ENCODE measurements at places on chromosomes 7 and 10. TPM values are rescaled to one million over a fixed set of nuclear protein-coding genes. Genes with fewer than 3 reads are reported as not detected.

CYCS gene
- total RNA-seq = 164 TPM

FRAT2 gene
- 12.9 TPM for total RNA-seq

CCDC172 gene
- not detected for total RNA-seq

- peak; percentile 84 for DNase-seq
These were observed 162.7 kb downstream of the AVL9 start for GRCh38 chr7:32658034-32658433.

DNA sequence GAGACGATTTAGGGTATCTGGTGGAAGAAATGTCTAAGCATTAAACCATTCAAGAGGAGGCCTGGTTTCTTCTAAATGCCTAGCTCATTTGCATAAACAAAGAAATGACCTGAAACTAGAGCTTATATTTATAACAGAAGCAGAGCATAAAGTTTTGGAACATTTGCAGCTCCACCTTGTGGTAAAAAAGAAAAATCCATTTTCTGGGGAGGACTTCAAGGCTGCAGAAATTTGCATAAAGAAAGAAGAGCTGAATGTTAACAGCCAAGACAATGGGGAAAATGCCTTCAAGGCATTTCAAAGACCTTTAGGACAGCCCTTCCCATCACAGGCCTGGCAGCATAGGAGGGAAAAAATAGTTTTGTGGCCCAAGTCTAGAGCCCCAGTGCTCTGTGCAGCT is 362.0 kb downstream of the ZNF248 start:
- DNase-seq = peak; percentile 31

- DNase-seq = no peak
These were observed 8.5 kb downstream of the RASSF4 start for GRCh38 chr10:44968091-44968490.

DNA sequence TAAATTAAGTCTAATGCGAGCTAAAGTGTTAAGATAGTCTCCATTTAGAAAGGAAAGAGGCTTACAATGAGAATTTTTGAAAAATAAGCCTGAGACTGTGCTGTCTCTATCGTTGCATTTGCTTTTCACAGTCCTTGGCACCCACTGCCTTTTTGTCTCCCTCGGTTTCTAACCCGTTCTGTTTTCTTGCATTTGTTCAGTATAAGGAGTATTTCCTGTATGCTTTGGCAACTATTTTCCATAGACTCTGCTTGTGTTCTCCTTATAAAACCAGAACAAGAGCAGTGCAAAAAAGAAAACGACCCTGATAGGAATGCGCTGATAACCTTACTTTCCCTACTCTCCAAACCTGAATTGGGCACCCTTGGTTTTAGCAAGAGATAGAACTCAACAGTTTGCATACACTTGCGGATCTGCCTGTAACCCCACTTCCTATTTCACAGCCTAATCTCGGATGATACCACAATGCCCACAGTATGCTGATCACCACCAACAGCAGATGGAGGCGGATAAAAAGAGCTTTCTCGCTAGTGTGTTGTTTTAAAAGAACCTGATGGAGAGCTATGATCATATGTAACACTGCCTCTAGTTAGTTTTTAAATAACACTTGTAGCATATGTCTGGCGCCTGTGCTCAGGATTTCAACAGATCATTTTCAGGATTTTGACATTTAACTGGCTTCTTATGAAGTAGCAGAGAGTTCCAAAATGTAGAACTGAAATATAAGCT is 1.6 kb upstream of the ARHGAP12 start:
- no peak for DNase-seq

DNA sequence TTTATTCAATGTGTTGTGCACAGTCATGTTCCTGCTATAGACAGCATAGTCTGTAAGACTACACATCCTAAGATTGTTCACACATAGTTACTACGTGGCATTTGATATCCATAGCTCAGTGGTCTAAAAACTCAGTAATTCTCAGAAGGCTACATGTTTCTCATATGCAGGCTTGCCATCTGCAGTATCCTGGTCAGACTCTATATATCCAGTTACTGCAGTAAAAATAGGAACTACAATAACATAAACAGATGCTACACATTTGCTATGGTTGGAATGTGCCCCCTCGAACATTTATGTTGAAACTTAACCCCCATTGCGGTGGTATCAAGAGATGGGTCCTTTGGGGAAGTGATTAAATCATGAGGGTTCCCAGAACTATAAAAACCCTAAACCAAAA is 1377.8 kb upstream of the LRRTM3 start:
- no peak for DNase-seq

DNA sequence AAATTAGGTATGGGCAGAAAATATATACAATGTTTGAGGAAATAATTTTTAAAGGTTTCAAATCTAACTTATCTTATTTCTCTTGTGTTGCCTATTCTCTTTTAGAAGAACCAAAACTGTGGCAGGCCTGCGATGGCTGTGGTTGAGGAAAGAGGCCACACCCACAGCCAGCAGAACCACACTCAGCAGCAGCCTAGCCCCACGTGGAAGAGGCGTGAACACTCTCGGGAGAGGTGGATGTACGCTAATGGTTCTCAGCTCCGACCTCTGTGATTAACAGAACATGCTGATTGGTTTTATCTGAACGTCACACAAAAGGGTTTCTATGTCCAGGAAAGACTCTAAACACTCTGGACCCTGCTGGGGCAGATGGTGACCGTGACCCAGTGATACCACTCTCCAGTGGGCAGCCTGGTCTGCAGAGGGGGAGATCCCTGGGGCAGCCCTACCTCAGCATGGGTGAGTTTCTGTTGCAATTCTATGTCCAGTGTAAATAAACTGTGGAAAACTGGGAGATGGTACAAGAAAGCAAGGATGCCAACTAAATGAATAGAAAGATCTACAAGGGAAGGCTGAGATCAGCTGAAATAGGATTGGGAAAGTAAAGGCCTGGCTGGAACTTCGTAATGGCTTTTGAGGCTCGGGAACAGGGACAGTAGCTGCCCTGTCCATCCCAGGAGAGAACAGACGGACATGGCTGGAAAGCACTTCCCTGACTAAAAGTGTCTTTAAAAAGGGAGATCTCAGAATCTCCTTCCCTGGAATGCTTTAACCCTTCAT is 26.6 kb downstream of the DIP2C start:
- DNase-seq = no peak

DNA sequence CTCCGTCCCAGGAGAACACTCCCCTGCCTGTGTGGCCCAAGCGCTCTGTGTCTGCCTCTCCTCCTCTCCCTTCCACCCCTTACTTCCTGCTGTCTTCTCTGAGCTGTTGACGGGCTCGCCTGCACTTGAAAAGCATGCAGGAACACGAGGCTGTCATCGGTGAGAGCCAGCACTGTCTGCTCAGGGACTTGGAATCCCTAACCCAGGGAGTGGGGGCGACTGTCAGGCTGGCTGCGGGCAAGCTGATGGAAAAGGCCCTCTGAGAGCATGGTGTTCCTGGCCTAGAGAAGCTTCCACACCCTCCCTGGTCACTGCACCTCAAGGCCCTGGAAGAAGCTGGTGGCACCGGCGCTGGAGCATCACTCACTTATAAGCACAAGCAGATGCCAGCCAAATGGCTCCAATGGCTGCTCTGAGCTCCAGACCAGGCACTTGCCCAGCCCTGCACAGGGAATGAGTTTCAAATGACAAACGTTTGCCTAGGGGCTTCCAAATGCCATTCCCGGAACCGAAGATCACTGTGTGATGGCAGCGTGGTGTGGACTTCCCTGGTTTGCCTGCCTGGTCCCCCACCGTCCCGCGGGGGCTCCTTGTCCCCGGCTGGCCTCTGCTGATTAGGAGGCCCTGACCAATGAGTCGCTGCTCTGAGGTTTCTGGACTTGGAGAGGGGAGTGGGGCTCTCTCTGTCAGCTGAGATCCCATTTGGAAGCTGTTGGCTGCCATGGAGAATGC is 56.7 kb upstream of the EBF3 start:
- DNase-seq = no peak

DNA sequence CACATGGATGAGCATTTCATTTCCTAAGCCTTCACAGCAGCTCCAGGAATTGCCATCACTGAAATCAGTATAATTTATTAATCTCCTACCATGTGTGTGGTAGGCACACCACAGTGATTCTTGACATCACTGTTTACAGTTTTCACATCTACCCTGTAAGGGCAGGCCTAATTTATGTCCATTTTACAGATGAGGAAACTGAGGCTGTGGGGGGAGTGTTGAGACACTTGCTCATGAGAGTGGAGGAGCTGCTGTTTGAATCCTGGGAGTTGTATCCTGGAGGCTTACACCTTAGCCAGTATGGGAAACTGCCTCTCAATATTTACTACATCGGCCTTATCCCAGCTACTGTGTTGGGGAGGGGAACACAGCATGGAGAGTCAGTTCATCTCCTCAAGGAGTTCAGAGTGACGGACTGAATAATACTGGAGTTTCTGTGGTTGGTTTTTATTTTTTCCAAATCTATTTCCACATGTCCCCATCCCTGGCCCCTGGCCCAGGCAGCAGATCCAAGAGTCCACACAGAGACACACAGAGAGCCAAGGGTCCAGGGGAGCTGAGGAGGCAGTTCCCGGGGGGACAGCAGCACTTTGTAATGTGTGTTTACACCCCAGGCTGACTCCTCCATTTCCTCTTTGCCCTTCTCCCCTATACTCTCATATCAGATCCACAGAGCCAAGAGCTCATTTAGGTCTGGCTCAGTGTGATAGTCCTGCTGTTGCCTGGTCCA is 13.2 kb downstream of the UBTD1 start:
- DNase-seq = no peak

GRCh38 chr10:75068523-75068922 is 42.9 kb upstream of the SAMD8 start:
- no peak for DNase-seq
